ENCODE measurements at places on chromosomes 7 and 10.

- no peak for DNase-seq
Observed at GRCh38 chr7:100804681-100805431, 22.5 kb downstream of the EPHB4 start.

- DNase-seq, result no peak
Observed at GRCh38 chr10:106504536-106504935, 660.0 kb downstream of the SORCS1 start.

DNA sequence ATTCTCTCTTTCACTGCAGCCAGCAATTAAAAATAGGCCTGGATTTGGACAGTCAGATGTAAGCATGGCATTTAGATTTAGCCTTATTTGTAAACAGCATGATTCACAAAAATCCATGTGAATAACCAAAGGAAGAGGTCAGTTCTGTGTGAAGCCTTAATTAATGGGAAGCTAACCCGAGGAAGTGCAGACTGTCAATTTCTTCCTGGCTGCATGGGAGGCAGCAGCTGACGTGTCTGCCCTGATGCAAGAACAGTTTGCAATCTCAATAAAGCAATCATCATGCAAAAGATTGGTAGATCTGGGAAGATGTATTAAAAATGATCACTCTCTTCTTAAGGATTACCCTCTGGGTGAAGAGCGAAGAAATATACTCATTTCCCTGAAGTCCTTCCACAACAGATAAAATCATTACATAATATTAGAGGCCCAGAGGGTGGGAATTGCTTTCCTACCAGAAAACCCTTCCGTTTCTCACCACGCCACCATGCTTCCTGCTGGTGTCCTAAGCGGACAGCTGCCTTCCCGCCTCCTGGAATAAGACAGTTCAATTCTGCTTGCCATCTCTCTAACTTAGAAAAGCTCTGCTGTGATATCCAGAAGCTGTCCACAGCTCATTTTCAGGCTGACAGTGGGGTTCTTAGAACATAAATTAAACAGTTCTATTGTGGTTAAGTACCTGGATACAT, 526.7 kb upstream of the NRP1 start:
- no peak for DNase-seq

GRCh38 chr7:99170065-99170729, 26.3 kb upstream of the SMURF1 start:
- no peak for DNase-seq

GRCh38 chr10:112520914-112521313, 73.9 kb downstream of the VTI1A start:
- no peak for DNase-seq

- DNase-seq, result peak; percentile 35
Observed at GRCh38 chr7:6398943-6399342, 48.8 kb downstream of the DAGLB start.

DNA sequence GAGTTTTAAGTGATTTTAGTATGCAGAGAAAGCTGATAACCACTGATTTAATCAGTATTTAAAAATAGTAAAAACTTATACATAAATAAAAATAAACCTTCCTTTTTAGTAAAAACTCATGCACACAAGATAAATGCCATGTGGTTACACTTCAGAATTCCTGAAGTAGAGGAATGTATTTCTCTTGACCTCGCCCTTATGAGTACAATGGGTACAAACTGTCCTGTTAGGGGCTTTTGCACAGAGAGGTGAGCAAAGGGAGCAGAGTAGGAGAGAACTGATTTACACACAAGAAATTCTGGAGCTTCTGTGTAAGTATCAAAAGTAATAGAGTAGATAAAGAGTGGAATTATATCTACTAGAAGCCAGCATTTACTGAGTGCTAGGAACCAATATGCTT, 279.6 kb downstream of the PPP1R3A start:
- DNase-seq, result no peak

Measured in posterior cingulate gyrus (tissue), 11 donors.